ENCODE measurements at places on chromosomes 7 and 10.

DNA sequence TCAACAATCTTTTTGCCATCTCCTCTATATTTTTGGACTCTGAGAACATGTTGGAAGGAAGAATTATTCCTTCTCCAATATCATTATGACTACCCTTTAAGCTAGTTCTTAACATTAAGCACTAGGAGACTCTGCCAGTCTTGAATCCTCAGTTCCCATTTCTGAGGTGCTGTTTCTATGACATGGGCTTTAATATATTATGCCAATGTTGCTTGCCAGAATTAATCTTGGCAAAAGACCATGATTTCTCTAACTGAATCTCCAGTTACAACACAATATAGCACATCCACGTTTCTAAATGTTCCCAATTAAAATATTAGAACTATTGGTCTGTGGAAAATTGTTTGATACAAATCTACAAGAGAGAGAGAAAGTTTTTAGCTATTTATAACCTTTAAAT lies 250.0 kb downstream of the HGF start:
- DNase-seq: no peak

DNA sequence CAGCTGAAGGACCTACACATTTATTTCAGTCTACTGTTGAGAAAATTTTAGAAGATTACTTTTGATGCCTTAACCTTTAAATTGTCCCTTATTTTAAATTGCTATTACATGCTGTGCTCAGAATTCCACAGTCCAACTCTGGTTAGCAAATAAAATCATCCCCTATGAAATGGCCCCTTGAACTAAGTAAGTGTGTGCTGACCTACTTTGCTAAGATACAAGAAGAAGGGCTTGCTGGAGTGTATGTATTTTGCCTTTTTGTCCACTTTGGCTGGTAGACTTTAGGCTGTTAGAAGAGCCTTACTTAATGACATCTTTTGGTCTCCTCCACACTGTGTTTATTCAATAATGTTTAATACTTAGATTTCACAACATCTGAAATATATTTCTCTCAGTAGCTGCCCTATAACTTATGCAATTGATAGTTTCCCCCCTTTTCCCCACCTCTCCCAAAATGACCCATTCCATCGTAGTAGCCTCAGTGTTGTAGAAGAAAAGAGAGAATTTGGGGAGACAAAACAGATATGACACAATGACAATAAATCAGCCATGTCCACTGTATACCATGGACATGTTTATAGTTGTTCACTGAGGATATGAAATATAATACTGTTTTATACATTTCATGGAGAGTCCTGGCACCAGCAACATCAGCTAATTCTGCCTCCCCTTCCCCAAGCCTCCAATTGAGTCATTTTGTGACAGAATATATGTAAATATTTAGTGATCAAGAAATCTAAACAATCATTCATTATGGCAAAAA lies 107.8 kb upstream of the ASAH2 start:
- no peak for DNase-seq

GRCh38 chr7:117069379-117069778 lies 116.1 kb downstream of the ST7 start:
- no peak for DNase-seq

DNA sequence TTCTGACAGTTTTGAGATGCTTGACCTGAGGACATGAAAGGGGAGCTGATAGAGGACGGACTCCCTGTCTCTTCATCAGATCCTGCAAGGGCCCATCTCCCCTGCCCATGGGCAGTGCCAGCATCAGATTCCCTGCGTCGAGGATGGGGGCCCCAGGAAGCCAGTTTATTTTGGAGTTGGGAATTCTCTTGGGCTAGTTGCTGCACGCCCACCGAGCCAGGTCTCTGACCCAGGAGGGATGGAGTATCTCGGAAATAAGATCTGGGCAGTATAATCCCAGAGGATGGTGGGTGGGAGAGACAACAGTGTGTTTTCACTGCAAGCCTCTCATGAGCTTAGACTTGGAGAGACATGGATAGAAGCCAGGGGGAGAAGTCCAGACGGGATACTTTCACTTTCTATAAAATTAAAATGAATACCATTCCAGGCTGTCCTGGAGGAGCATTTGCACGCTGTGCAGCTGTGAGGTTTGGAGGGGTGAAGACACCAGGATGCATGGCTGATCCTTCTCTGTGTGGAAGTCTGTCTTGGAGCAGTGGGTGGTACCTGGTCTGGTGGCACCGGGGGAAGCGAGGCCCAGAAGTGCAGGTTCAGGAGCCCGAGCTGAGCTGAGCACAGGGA lies 25.8 kb downstream of the DOCK1 start:
- no peak for DNase-seq

- no peak for DNase-seq
These were observed 733 bp downstream of the PRKCQ start for GRCh38 chr10:6579183-6579903.

GRCh38 chr10:122859527-122859926 lies 13.9 kb upstream of the CUZD1 start:
- no peak for DNase-seq

- DNase-seq: no peak
These were observed 214.3 kb downstream of the FANK1 start for GRCh38 chr10:126110489-126111180.

GRCh38 chr7:112873831-112874553 lies 83.8 kb upstream of the TMEM168 start:
- no peak for DNase-seq
